ENCODE measurements at places on chromosomes 12 and 14.

- no peak overlapping the region for H3K27ac ChIP-seq
- H3K4me1 ChIP-seq, result peaks cover 10% of the 10 kb centered on the region
- H3K4me3 ChIP-seq, result peak overlapping the region; percentile 85
- peak; percentile 64 for DNase-seq
- H3K36me3 ChIP-seq, result no peaks in the 10 kb centered on the region
Observed at GRCh38 chr14:70821584-70822529, 12.5 kb upstream of the MAP3K9 start.

DNA sequence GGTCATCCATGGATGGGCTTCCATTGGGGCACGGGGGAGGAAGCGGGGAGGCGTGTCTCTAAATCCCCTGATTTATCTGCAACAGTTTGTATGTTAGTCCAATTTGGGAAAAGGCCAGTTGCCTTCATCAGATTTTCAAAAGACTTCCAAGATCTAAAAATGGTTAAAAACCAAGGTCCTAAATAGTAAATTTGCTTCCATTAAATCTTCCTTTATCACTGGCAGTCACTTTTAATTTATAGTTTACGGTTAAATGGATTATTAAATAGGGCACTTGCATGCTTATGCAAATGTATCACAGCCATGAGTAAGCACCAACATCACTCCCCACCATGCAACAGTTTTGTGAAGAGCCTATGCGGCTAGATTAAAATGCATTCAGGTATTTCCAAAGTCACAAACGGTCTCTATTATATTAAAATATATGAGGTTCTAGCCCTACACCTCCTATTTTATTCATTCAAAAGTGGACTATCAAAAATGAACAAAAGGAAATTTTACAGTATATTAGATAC is 108.2 kb upstream of the GPHB5 start:
- no peaks in the 10 kb centered on the region for H3K36me3 ChIP-seq
- H3K27ac ChIP-seq, result no peak overlapping the region
- H3K27me3 ChIP-seq, result no peaks in the 10 kb centered on the region
- H3K4me3 ChIP-seq, result no peak overlapping the region
- H3K4me1 ChIP-seq, result peaks cover 20% of the 10 kb centered on the region

DNA sequence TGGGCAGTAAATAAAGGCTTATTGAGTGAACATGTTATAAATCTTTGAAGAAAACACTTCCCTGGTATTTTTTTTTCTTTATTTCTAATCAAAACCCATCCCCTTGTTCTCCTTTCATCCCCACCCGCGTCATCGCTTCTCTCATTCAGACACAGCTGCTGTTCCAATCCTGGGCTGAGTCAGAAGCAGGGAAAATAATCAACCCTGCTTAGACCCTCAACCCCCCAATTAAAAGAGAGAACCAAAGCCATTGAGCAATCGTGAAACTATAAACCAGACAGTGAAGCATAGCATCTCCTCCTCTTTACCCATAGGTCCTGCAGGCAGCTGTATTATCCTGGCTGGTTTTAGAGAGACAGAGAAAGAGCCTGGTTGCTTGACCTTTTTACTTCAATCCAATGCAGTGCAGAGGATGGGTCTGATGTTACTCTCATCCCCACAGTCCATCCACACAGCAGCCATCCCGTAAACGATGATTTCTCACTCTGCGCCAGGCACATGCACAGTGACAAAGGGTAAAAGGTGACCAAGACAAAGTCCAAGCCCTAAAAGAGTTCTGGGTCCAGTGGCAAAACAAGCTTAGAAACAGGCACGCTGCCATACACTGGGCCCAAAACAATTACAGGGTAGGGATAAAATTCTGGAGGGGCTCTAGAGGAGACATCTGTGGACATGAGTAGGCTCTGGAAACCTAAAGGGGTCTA is 238.3 kb downstream of the GALC start:
- DNase-seq, result no peak
- no peaks in the 10 kb centered on the region for H3K4me1 ChIP-seq
- peaks cover 8% of the 10 kb centered on the region for H3K27me3 ChIP-seq
- H3K36me3 ChIP-seq, result no peaks in the 10 kb centered on the region
- H3K4me3 ChIP-seq, result no peak overlapping the region

DNA sequence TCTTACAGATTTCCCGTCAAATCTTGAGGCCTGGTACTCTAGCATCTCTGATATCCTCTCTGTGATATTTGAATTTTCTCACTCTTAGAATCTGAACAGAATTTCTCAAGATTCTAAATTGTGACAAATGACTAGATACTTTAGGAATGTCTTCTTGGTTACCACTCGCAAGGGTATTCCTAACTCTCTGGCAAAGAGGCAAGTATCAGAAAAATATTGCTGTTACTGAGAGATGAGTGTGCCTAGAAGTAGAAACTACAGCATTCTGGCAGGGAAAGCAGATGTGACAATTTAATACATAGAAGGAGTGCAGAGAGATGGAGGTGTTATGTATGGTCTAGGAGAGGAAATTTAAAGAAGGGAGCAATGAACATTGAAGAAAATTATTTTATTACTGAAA is 467.8 kb downstream of the LRIG3 start:
- H3K4me1 ChIP-seq, result no peaks in the 10 kb centered on the region
- H3K36me3 ChIP-seq, result no peaks in the 10 kb centered on the region
- no peaks in the 10 kb centered on the region for H3K27me3 ChIP-seq

DNA sequence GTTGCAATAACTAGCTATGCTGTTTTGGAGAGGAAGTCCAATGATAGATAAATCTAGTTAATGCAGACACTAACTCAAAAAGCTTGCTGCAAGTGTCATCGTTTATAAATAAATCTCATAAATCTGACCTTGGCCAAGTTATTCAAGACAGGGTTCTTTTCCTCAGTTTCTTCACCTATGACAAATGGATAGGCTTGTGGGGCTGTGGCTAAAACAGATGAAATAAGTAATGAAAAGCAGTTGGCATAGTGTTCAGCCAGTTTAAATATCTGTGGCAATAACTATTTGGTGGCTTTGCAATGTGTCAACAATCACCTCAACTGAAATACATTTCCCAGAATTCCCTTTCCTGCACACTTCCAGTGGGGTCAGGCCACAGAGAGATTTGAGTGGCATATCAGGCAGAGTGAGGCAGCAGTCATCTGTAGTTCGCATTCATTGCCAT is 169.9 kb downstream of the DYRK2 start:
- no peak overlapping the region for H3K4me3 ChIP-seq
- H3K27me3 ChIP-seq, result no peaks in the 10 kb centered on the region
- peaks cover 8% of the 10 kb centered on the region for H3K36me3 ChIP-seq
- DNase-seq, result no peak
- H3K27ac ChIP-seq, result no peak overlapping the region
- H3K4me1 ChIP-seq, result peaks cover 9% of the 10 kb centered on the region

- no peak overlapping the region for H3K27ac ChIP-seq
- no peaks in the 10 kb centered on the region for H3K4me1 ChIP-seq
- H3K4me3 ChIP-seq, result no peak overlapping the region
- H3K36me3 ChIP-seq, result no peaks in the 10 kb centered on the region
Observed at GRCh38 chr12:20155374-20155773, 213.0 kb upstream of the PDE3A start.
